ENCODE measurements at places on chromosomes 4 and X.

DNA sequence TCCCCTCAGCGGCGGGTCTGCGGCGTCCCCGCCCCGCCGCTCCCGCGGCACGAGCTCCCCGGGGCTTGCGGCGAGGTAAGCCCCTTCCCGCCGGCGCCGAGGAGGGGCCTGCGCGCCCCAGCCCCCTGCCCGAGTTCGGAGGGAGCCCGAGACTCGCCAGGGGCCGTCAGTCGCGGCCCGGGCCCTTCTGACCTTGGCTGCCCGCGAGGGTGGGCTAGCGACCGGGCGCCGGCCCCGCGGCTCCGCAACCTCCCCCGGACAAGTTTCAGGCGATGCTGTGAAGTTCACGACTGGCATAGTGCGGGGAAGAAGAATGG, 554 bp downstream of the CDKL5 start:
- DNase-seq: no peak

DNA sequence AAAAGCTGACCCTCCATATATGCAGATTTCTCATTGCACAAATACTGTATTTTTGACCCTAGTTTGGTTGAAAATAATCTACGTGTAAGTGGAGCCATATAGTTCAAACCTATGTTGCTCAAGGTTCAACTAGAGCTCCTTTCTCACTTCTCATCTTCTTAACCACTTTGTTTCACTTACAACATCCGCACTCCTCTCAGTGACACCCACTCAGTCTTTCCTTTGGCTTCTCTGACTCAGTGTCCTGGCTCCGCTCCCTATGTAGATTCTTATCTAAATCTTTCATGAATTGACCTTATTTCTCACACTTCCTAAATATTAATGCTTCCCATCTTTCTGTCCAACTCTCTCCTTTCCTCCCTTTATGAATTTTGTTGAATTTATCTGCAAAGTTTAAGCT, 32.9 kb upstream of the DKK2 start:
- DNase-seq: no peak

DNA sequence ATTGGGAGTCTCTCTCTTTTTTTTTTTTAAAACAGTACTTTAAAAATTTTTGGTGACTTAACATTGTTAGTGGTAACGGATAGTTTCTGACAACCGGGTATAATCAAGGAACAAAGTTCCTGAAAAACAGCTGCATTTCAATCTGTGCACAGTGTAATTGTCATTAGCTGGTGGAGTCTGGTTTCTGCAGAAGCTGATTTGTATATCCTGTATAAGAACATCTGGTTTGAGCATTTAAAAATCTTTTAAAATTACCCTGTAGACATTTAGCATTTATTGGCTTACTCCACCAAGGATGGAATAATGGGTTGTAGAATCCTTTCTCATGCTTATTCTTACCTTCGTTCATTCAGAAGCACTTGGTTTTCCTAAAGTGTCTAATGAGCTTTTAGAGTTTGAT, 11.2 kb downstream of the JADE1 start:
- DNase-seq: no peak

GRCh38 chr4:70705183-70706043, 16.4 kb upstream of the RUFY3 start:
- peak; percentile 62 for DNase-seq

GRCh38 chr4:23068287-23068686, 375.6 kb downstream of the GBA3 start:
- DNase-seq: no peak

- DNase-seq: no peak
Measured at GRCh38 chrX:68185161-68185560, 248.1 kb downstream of the OPHN1 start.

- no peak for DNase-seq
Measured at GRCh38 chr4:164383058-164383357, 370.9 kb upstream of the SMIM31 start.

DNA sequence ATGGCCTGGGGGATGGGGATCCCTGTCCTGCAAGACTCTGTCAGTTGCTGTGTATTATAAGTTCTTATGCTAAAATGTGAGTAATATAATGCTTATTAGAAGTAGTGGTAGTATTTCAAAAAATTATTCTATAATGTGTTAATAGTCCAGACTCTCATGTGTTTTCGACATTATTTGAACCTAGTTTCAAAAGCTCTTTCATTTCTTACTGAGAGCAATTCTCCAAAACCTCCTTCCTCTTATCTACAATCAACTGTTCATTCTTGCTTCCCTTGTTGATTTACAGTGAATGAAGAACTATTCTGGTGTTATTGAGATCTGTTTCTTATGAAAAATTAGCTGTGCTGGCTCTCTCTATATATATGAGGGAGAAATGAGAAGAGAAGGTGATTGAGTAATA, 32.9 kb upstream of the PTPN13 start:
- DNase-seq: no peak

- DNase-seq: no peak
Measured at GRCh38 chr4:153028535-153028934, 92.4 kb downstream of the FHDC1 start.

GRCh38 chr4:184361443-184361842, 112.9 kb downstream of the IRF2 start:
- no peak for DNase-seq

DNA sequence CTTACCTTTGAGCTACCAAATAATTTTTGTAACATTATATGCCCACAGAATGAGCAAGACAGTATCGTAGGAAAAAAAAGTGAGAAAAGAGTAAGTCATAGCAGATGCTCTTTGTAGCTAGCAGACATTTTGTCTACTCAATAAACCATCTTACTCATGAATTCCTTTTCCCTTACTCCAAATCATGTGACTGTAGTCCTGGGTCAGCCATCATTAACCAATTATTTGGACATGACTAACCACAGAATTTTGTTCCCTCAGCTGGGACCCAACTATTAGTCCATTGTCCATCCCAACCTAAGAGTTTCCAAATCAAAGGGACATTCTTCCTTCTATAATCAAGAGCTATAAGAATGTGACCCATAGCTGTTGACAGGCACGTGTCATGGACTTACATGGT, 11.4 kb downstream of the UBE2D3 start:
- no peak for DNase-seq

- DNase-seq: no peak
Measured at GRCh38 chr4:39083164-39083563, 21.1 kb downstream of the KLHL5 start.

GRCh38 chr4:4709736-4710135, 149.7 kb upstream of the MSX1 start:
- no peak for DNase-seq

DNA sequence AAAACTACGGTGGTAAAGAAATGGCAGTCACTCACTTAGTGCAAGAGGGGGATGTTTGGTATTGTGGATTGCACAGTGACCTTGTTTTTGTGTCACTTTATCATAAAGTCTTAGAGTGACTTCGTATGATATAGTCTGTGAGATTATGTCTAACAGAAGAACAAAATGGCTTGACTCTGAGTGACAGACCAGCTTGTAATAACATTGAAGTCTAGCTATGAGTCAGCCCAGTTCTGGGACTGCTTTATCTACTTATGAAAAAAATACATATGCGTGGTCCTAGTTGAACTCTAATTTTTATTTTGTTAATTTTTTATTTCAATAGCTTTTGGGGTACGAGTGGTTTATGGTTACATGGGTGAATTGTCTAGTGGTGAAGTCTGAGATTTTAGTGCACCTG, 20.0 kb downstream of the DCLK2 start:
- no peak for DNase-seq

DNA sequence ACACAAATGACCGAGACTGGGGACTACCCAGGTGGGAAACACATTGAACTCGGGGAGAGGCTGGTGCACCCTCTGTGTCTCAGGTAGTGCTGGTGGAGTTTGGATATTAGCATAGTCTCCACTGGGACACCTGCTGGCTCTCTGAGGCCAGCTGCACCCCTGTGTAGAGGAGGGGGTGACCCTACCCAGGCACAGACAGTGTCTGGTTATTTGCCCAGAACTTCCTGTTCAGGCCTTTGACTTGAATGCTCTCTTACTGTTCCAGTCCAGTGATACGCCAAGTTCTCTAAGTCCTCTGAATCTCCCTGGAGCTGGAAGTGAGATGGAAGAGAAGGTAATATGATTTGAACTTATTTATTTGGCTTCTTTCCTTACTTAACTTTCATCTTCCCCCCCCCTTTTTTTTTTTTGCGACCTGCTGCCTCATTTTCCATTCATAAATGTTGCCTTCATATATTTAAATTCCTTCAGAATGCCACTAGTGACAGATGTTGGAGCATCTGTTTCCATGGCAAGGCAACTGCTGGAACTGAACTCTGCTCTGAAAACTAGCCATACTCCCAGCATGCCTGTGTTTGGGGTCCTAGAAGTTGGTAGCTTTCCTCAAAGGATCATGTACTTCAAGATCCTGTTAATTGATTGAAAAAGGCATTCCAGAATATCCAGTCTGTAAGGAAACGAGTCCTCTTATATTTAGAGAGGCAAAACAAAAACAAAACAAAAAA, 76.7 kb downstream of the AASDH start:
- DNase-seq: no peak

DNA sequence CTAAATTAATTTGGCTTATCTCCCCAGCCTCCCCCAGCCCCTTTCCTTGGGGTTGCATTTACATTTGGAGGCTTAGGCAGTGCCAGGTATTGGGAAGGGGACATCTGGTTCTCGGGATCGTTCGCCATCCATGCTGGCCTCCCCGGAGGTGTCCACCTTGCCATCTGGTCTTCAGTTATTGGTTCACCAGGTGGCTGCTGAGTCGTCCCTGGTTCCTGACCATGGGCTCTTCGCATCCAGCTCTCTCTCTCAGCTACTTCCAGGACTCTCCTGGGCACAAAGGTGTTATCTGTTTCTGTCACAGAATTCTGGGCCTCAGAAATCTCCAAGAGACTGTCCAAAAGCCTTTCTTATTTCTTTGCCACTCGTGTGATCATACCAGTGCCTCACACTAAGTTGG, 75.4 kb upstream of the SCOC start:
- DNase-seq: no peak

GRCh38 chrX:34716302-34716701, 59.2 kb upstream of the TMEM47 start:
- DNase-seq: no peak

DNA sequence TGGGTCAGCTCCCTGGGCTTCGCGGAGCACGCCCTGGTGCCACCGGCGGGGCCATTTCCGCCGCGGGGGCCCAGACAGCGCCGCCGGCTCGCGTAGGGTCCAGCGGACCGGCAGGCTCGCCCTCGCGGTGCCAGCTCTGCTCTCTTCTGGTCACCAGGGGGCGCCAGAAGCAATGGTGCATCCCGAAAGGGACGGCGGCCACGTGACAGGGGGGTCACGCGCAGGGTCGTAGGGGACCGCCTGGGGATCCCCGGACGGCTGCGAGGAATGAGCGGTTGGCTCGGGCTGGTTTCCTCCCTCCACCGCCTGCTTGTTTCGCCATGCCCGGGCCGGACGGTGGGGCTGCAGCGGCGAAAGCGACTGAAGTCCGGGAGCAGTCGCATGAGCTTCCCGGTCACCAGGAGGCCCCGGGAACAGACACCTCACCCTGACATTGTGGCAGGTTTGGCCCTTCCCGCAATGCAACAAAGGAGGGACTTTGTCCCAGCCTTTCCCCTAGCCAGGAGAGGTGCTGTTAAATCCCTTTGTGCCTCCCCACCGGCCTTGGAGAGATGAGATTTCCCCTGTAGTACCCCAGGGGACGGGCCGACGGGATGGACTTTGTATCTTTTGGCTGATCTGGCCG, 15.8 kb downstream of the ZCCHC12 start:
- DNase-seq: peak; percentile 51

DNA sequence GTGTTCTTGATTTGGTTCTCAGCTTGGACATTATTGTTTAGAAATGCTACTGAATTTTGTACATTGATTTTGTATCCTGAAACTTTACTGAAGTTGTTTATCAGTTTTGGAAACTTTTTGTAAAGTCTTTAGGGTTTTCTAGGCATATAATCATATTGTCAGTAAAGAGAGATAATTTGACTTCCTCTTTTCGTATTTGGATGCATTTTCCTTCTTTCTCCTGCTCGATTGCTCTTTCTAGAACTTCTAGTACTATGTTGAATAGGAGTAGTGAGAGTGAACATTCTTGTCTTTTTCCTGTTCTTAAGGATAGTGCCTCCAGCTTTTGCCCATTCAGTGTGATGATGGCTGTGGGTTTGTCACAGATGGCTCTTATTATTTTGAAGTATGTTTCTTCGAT, 24.1 kb downstream of the TMPRSS11A start:
- no peak for DNase-seq

DNA sequence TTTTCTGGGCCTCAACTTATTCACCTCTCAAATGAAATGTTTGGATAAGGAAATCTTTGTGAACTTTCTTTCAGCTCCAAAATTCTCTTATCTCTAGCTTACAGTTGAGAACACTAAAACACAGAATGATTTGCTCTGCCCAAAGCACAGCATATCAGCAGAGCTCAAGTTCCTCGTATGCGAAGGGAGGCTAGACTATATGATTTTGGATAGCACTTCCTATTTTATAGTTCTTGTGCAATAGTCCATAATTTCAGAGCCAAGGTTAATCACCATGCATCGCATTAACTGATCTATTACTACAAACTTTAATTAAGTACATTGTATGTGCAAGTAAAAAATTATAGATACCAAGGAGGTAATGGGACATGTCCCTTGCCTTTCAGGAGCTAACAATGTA, 27.0 kb upstream of the KLHL13 start:
- no peak for DNase-seq

GRCh38 chr4:147060151-147060931, 114.7 kb upstream of the TTC29 start:
- DNase-seq: no peak

GRCh38 chrX:12767856-12768255, 23.4 kb upstream of the PRPS2 start:
- DNase-seq: no peak

DNA sequence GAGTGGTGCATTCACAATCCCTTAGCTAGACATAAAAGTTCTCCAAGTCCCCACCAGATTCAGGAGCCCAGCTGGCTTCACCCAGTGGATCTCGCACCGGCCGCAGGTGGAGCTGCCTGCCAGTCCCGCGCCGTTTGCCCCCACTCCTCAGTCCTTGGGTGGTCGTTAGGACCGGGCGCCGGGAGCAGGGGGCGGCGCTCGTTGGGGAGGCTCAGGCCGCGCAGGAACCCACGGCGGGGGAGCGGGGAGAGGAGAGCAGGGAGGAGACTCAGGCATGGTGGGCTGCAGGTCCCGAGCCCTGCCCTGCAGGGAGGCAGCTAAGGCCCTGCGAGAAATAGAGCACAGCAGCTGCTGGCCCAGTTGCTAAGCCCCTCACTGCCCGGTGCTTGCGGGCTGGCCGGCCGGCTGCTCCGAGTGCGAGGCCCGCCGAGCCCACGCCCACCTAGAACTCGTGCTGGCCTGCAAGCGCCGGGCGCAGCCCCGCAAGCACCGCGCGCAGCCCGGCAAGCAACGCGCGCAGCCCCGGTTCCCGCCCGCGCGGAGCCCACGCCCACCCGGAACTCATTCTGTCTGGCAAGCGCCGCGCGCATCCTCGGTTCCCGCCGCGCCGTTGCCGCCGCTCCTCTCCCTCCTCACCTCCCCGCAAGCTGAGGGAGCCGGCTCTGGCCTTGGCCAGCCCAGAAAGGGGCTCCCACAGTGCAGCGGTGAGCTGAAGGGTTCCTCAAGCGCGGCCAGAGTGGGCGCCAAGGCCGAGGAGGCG, 153.5 kb downstream of the SLC7A11 start:
- DNase-seq: no peak

- DNase-seq: no peak
Measured at GRCh38 chr4:105227054-105227453, 80.4 kb downstream of the TET2 start.

GRCh38 chr4:76188557-76188956, 25.1 kb downstream of the SCARB2 start:
- no peak for DNase-seq

Measured in left kidney (tissue), 8 donors.